ENCODE measurements at places on chromosomes 4 and X.
A peak's percentile ranks its signal among the peaks of the same experiment; 100 is the strongest.

DNA sequence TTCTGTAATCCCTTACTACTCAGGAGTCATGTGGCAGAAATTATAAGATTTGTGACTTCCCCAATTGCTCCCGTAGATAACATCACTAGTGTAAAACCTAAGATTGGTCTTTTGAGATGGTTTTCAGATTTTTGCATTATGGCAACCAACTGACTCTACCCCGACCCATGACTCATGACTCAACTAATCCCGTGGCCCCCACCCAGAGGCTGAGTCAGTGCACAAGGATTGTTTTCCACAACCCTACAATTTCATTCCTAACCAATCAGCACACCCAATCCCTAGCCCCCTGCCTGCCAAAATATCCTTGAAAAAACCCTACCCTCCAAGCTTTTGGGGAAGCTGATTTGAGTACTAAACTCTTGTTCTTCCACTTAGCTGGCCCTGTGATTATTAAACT is 109.4 kb upstream of the FAM9C start:
- DNase-seq = no peak

DNA sequence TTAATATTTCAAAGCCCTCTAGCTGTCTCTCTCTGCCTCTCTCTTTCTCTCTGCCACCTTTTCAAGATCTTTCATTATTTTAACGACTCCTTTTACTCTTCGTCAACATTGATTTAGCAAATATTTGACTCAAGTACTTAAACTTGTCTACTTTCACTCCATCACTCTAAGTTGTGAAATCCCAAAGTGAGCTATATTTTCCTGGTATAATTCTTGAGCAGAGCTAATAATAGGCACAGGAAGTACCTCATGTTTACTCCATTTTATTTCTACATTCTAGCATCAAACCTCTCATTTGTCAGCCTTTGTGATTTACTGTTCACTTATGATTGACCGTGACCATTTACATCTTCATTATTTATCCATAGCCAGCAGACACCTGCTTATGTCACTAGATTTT is 482.5 kb downstream of the RPA4 start:
- no peak for DNase-seq

DNA sequence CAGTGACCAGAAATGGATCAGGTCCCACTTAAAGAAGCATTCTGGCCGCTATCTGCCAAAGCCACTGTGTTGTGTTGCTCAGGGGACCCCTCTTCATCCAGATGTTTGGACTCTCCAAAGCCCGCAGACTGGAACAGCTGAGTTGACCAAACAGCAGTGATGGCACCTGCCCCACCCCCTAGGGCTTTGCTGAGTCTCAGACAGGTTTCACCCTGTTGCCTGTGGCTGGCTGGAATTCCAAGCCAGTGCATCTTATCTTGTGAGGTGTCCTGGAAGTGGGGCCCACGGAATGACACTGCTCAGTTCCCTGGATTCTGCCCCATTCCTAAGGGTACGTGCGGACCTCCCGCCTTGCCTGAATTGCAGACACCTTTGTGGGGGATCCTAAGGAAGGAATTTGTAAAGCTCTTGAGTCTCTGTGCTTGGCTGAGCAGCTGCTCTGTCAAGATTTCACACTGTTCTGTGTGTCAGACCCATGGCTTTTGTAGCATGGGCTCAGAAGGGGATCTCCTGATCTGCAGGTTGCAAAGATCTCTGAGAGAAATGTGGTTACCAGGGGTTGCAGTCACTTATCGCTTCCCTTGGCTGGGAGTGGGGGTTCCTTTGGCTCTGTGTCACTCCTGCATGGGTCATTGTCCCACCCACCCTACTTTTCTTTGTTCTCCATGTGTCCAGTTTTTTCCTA is 1707.9 kb upstream of the PCDH10 start:
- DNase-seq = no peak

DNA sequence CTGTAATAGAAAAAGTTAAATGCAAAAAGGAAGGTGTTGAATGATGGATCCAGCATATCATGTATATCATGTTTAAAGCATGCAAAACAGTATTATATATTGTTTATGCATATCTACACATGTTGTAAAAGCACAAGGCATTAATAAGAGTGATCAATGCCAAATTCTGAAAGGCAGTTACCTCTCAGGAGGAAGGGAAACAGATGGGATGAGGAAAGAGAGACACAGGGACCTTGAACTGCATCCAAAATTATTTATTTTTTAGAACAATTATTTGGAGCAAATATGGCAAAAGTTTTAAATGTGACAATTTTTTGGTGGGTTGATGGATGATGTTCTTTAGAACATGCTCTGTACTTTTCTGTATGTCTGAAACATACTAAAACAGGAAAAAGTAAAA is 193.4 kb downstream of the CLCN4 start:
- DNase-seq = no peak

- peak; percentile 55 for DNase-seq
These were observed 187.5 kb downstream of the QDPR start for GRCh38 chr4:17324386-17324830.

DNA sequence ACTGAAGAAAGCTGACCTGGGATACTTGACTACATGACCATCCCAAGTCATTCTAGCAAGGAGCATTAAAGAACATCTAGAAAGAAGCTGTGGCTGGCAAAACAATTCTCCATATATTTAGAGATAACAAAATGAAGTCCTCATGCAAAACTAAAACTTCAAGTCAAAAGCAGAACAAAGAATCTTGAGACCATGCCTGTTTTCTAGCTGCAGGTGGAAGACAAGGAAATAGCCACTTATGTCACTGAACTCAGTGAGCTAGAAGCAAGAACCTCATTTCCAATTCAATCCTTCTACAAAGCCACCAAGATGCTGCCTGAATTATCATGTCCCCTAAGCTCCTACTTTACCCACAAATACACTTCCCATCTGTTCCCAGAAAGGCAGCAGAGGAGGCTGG is 13.8 kb downstream of the USP46 start:
- DNase-seq = no peak

DNA sequence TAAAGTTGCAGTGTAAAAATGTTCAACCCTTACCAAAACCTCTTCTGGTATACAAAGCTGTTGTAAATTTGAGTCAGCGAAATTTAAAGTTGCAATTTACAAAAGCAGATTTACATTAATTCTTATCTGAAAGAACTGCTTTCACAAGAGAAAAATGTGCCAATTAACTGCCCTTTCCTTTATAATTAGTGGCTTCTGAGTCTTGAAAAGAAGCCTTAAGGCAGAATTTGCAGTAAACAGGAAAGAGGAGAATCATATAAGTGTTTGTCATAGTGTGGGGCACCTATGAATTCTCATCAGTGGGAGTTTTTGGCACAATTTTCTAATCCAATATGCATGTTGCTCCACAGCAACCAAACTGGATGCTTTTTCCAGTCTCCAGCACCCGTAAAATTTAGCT is 125.3 kb upstream of the GABRG1 start:
- no peak for DNase-seq

DNA sequence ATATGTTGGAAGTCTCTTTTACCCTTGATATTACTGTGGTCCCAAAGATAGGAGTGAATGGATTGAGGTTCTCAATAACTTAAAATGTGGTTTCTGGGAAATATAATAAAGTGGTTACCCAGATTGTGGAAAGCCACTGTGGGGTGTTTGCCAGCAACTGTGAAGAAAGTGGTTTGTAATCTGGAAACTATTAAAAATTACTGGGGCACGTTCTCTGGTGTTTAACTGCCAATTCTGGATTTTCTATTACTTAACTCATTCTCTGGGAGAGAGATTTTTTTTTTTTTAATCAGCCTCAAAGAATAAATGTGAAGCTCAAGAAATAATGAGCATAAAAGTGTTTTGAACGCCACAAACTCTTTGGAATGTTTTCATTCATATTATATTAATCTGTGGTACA is 4.9 kb upstream of the CXCL6 start:
- no peak for DNase-seq

DNA sequence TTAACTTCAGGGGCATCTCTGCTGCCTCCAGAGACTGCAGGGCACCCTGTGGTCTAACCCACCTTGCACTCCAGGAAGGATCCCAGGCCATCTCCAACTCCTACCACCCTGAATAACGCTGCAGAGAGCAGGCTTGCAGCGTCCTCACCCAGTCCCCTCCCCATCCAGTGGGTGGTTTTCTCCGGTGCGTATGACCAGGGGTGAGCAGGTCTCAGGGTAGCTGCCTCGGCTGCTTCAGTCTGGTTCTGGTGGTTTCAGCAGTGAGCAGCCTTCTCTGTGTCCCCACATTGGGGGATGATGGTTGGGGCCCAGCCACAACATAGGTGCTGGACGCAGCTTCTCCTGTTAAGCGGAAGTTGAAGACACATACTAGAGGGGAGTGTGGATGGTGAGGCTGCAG is 38.6 kb upstream of the SORCS2 start:
- no peak for DNase-seq

Measured in activated gamma-delta T cell treated with Interleukin-2 at 50 U/mL for 16 hours (primary cell).